NCI-H187 (cell line): ENCODE measurements at places on chromosomes 16 and 17.

- no peak for DNase-seq
Measured at GRCh38 chr17:2865228-2865627, 69.0 kb downstream of the RAP1GAP2 start.

DNA sequence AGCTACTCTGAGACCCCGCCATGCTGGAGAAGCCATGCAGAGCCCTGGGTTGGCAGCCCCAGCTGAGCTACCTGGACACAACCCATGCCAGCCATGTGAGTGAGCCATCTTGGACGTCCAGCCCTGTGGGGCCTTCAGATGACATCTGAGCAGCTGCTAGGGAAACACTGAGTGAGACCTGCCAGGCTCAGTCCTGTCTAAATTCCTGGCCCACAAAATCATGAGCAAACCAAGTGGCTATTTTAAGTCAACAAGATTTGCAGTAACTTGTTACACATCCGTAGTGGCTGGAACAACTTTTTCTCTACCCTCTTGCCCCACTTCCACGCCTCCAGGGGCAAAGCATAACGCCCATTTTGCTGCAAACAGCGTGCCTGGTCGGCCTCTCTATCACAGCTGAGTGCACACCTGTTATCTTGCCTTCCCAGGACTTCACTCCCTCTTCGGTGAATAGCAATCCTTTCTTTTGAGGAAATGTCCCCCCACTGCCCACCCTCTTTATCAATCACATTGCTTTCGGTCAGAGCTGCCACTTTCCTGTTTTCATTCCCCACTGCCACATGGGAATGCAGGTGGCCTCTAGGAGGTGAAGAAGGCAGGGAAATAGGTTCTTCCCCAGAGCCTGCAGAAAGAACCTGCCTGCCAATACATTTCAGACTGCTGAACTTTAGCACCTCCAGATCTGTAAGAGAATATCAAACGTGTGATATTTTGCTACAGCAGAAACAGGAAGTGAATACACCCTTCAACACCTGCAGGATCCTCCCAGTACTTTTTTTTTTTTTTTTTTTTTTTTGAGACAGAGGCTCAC is 7.4 kb upstream of the SCIMP start:
- no peak for DNase-seq

- no peak for DNase-seq
Measured at GRCh38 chr17:81008140-81008539, 16.5 kb downstream of the CHMP6 start.

GRCh38 chr16:69848637-69849545 is 86.8 kb downstream of the WWP2 start:
- DNase-seq: no peak

GRCh38 chr16:71426069-71426879 is 15.6 kb downstream of the TLE7 start:
- no peak for DNase-seq
